Stimulated activated CD4-positive, alpha-beta T cell treated with anti-CD3 and anti-CD28 coated beads, Interleukin-4, amount 100 ng/mL, for 1 hour (primary cell): ENCODE measurements at places on chromosomes 5 and 9.
A peak's percentile ranks its signal among the peaks of the same experiment; 100 is the strongest.

GRCh38 chr5:60835554-60835953 is 8.5 kb downstream of the ELOVL7 start:
- no peak for DNase-seq

DNA sequence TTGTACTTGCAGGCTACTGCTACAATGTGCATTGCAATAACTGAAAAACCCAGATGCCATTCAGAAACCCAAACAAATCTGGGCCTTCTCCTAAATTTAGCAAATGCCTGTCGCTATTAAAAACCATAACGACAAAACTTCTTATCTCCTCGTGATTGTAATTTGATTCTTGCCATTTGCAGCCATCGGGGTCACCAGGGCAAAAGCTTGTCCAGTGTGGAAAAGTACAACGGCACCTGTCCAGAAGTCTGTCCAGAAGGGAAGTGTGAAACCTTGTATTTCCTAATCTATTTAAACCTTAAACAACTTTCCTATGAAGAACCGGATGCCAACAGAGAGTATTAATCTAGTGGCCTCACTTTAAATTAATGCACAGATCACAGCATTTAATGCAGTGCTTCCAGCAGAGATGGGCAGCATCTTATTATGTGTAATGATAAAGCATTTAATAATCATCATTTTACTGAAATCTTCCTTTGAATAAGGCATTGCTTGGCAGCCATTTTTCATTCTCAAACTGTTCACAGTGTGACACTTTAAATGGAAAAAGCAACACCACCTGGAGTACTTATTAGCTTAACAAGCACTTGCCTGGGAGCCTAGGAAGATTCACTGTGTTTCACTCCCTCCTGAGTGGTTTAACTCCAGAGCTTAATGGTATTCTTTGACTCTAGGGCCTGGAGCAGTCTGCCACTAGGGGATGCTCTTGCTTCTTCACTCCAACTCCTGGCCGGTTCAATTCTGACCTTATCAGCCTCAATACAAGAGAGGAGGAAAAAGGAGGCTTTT is 4.9 kb upstream of the C7 start:
- peak; percentile 12 for DNase-seq

DNA sequence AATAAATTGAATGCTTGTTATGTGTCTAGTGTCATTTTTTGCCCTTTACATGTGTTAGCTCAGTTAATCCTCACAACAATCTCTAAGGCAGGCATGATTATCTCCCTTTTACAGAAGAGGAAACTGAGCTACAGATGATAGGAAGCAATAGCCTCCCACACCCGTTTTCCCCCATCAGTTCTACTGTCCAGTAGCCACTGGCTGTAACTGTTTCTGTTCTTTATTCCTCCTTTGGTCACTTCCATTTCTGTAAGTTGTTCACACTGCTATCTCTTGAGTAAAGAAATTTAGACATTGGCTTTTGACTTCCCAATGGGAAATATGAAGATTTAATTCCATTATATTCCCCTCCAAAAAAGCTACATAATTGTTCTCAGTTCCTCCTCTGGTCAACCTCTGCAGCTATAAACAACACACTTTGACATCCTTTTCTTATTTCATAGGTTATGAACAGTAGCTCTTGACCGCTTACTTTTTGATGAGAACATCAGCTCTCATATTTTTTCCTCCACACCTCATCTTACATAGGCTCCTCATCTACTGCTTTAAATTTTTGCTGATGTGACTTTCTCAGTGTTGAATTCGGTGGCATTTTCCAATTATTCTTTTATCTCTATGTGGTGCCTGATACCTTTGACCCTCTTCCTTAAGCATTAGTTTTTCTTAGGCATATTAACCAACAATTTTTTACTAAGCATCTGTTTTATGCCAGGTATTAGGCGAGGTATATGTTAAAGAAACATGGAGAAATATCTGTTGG is 21.4 kb downstream of the SPZ1 start:
- DNase-seq: no peak

DNA sequence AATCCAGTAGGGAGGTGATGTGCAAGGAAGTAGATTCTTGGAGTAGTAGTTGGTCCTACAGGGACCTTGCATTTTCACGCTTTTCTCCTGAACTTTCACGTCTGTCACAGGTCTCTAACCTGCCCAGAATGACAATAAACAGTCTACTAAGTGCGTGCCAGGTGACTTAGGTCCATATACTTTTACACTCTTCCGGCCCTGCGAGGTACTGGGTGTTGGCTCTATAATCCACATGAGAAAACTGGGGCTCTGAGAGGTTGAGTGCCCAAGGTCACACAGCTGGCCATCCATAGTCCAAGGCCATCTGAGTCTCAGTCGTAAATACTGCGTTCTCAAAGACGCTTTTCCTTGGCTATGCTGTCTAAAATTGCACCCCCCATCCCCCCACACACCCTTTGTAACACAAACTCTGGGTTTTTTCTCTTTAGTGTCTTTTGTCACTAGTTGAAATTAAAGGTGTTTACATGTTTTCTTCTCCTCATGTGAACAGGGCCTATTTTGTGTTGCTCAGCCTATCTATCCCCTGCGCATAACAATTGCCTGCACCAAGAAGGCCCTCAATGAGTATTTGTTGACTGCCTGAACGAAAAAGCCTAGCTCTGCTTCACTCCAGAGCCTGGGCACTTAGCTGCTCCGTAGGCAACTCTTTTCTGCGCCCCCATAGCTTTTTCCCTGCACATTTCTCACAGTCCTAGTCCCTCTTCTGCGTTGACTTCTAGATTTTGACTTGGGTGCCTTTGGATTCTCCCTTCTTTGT is 943 bp downstream of the SFXN1 start:
- no peak for DNase-seq

GRCh38 chr5:122751293-122751782 is 23.5 kb upstream of the SNX2 start:
- DNase-seq: no peak

GRCh38 chr9:13715430-13715829 is 435.9 kb upstream of the MPDZ start:
- DNase-seq: no peak

DNA sequence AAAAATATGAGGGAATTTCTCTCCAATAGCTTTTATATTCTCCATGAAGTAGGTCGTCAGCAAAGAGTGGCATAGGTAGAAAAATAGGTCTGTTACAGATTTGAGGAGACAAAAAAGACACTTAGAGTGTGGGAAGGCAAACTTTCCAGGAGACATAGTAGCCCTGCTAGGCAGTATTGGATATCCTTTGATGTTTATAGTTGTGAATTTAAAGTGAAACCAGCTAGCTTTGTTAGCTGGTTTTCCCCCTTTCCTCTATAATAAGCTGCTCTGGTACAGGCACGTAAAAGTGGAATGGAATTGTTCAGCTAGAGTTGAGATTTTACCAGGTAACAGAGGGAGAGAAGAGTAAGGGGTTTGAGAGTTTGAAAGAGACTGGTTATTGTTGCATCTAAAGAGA is 17.1 kb upstream of the APC start:
- DNase-seq: no peak

DNA sequence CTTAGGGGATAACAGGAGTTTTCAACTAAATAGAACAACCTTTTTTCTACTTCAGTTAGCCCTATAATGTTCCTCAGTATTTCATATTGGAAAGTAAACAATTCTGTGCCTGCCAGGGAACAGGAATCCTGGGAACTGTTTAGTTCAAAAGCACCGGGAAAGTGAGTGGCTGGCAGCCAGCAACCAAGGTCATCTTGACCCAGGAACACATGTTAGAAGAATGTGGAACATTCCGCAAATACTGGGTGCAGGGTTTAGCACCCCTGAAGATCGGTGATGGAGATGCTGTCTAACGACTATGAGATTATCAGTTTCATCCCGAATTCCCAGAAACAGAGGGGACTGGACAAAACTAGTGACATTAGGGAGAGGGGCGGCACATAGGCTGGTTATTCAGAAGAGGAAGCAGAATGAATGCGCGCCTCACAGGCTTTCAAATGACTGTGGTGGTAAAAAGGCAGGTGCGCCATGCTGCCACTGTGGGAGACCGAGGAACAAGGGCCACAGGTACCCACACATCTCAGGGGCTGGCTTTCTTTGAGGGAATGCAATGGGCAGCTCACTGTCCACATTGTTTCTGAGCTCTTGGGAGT is 51.2 kb downstream of the IPPK start:
- no peak for DNase-seq

GRCh38 chr5:102090770-102091169 is 205.3 kb downstream of the SLCO4C1 start:
- no peak for DNase-seq

- DNase-seq: no peak
Measured at GRCh38 chr9:120252248-120252647, 327.7 kb downstream of the CDK5RAP2 start.

- no peak for DNase-seq
Measured at GRCh38 chr5:38211354-38211710, 47.0 kb upstream of the EGFLAM start.

DNA sequence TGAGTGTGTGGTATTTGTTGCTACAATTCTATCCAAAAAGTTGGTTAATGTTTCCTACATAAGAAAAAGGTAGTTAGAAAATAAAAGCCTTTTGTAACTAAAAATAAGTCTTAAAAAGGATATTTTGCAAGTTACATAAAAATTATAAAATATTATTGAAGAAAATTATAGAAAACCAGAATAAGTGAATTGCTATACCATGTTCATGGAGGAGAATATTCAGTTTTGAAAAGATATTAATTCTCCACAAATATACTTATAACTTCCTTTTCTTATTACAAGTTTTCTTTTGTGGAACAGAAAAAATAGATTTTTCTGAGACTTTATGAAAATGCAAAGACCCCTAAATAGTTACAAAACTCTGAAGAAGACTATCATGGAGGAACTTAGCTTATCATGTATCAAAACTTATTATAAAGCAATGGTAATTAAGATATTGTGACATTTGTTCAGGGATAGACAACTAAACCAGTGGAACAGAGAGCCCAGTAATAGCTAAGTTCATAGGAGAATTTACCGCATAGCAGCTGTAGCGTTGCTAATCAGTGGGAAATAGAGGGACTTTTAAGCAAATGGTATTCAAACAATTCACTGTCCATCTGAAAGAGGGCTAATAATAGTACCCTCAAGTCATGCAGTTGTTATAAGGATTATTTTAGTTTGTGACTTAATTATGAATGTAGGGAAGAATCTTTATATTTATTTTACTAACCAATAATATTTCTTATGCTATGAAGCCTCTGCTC is 515.2 kb upstream of the ZNF608 start:
- no peak for DNase-seq

DNA sequence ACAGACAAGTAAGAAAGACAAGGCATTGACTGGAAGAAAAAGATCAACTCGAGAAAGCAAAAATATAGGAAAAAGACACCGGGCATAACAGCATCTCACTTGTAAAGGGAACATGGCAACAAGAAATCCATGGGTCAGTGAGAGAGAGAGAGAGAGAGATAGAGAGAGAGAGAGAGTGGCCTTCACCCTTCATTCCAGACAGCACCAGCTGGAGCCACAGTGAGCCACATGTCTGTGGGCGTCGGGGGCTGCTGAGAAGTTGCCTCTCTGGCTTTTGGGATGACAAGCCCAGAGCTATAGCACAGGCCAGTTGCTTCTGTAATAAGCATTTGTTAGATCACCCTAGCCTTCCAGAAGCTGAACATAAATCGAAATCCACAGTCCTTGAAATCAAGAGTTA is 20.3 kb upstream of the ENC1 start:
- no peak for DNase-seq

DNA sequence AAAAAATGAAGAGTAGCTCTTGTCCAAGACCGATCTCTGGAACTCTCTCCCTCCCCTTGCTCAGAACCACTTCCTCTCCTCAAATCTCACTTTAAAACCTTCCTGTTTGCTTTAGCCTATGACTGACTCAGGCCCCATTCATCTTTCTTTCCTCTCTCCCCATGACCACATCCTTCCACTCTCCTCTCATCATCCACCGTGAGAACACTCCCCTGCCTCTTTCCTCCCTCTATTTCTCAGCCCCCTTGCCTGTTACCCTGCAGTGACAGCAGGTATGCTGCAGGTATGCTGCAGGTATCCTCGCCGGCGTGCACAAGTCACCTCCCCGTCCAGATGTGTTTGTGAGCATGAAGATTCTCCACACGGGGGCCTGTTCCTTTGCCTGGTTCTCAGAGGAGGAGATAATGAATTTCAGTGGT is 505.3 kb downstream of the CCDC171 start:
- no peak for DNase-seq

DNA sequence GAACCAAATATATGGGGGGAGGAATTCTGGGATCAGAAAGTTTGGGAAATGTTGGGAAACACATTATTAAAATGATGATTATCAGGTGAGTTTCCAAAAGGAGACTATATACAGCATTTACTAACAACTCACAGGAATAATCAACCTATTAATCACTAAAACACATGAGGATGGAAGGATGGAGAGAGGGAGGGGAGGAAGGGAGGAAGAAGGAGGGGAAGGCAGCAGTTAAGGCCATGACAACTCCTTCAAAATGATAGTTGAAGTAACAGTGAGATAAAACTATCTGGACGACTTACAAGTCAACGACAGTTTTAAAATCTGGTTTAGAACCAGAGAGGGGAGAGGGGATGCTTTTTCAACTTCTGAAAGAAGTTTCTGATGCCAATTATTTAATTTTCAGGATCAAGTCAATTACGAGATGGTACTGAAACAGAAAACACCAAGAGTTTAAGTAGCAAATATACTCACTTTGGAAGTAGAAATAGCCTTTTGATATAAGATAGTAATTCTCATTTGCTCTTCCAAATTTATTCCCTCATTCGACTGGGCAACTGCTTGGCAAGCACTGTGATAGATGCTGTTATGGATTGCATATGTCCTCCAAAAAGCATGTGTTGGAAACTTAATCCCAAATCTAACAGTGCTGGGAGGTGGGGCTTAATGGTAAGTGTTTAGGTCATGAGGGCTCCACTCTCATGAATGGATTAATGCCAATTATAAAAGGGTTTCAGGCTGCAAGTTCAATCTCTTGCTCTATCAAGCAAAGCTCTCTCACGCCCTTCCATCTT is 30.4 kb downstream of the FBXW11 start:
- DNase-seq: no peak
